Stimulated activated CD4-positive, alpha-beta T cell treated with anti-CD3 and anti-CD28 coated beads, Interleukin-1b, Interleukin-23, amount 100 ng/mL, for 1 hour (primary cell): ENCODE measurements at places on chromosomes 11 and 22.

GRCh38 chr11:76636826-76637460, 33.6 kb downstream of the LRRC32 start:
- DNase-seq, result no peak

DNA sequence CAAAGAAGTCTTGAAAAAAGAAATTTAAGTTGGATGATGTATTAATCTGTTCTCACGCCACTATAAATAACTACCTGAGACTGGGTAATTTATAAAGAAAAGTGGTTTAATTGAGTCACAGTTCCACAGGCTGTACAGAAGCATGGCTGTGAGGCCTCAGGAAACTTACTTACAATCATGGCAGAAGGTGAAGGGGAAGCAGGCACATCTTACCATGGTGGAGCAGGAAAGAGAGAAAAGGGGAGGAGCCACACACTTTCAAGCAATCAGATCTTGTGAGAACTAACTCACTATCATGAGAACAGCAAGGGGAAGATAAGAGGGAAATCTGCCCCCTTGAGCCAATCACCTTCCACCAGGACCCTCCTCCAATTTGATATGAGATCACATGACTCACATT, 65.7 kb upstream of the AMOTL1 start:
- no peak for DNase-seq

DNA sequence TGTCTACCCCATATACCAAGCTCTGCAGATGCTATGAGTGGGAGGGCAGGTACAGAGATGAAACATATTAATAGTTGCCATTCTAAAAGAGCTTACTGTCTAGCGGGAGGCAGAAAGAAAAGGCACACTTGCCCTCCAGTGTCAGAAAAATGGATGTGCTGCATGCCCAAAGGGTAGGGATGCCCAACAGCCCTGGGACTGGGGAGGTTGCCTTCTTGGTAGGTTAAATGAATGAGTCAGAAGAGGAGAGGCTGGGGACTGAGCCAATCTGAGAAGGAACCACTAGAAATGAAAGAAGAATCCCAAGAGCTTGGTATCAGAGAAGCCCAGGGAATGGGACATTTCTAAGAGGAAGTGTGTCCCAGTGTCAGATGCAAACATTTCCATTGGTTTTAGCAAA, 1.2 kb downstream of the BIRC3 start:
- no peak for DNase-seq

GRCh38 chr11:65493367-65494176, 5.3 kb upstream of the MALAT1 start:
- DNase-seq, result no peak

DNA sequence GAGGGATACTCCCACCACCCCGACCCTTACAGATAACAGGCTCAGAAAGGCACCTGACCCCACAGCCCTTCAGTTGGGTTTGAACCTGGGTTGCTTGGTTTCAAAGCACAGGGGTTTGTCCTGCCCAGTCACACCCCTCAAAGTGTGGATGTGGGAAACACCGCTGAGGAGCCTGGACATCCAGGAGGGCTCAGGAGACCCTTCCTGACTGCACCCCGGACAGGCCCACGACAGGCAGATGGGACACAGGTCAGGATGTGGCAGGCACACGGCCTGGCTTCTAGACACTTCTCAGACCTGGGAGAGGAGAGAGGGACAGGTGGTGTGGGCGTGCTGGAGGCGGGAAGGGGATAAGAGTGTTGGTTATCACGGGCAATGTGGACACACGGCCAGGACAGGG, 932.3 kb downstream of the BRD1 start:
- DNase-seq, result no peak

DNA sequence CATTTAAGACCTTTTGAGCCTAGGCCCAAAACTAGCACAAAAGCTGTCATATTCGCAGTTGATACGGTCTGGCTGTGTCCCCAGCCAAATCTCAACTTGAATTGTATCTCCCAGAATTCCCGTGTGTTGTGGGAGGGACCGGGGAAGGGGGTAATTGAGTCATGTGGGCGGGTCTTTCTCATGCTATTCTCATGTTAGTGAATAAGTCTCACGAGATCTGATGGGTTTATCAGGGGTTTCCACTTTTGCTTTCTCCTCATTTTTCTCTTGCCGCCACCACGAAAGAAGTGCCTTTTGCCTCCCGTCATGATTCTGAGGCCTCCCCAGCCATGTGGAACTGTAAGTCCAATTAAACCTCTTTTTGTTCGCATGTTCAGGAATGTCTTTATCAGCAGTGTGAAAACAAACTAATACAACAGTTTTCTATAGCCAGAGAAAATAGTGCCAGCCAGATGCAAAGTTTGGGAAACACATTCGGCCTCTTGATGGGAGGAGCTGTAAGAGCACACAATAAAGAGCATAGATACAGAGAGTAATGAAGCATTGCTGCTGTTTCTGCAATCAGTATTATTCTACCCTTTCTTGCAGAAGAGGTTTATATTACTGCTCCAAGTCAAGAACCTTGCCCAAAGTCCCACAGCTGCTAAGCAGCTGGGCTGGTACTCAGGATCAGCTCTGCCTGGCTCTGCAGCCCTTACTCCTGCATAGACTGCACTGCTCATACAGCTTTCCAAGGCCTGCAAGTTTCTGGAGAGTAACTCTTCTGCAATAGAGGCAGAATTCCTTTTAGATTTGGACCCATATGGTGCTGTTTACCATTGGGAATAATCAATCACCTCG, 2.0 kb upstream of the ZNF195 start:
- DNase-seq, result no peak

DNA sequence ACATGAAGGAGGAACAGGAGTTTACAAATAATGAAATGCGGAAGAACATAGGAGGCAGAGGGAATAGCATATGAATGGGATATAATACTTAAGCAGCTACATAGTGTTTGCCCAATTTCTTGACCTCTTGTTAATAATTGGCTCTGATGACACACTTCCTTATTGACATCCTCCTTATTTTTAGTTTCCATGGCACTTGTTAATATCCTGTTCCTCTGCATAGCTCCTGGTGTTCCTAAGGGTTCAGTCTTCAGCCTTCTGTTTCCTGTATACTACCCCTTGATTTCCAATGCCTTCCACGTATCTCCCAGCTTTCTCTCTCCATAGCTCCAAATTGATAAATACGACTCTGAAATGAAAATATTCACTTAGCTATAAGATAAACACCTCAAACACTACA, 663.8 kb upstream of the API5 start:
- DNase-seq, result no peak

GRCh38 chr22:47767403-47767802, 1005.0 kb downstream of the TBC1D22A start:
- no peak for DNase-seq

DNA sequence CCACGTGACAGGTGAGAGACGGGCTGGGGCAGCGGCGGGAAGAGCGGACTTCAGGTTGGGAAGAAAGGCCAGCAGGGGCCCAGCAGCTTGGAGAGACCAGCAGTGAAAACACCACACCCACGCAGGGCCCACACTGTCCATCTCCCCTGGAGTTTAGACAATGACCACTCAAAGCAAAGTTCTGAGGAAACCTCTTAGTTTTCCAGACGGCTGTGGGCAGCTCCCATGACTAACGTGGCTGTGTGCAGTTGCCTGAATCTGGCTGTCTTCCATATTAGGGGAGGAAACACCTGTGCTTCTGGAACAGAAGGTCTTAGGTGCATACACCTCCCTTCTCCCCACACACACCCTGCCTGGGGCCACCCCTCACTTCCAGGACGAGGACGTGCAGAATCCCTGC, 70.6 kb upstream of the TTLL12 start:
- no peak for DNase-seq

DNA sequence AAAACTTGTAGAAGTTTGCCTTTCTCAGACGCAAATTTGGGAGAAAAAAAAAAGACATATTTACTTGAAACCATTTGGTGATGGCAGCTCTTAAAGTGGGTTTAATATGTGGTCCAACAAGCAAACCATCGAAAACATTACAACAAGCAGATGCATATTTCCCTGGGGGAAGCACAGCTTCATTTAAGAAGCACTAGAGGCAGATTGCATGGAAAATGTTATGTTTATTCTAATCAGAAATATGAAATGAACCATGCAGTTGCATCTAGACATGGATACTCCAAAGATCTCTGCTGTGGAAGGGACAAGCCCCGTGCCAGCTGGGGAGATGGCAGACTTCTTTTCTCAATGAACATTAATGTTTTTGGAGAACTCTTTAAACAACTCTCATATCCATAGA, 57.4 kb upstream of the PARVA start:
- no peak for DNase-seq

GRCh38 chr22:33898121-33898520, 22.2 kb downstream of the LARGE1 start:
- no peak for DNase-seq

DNA sequence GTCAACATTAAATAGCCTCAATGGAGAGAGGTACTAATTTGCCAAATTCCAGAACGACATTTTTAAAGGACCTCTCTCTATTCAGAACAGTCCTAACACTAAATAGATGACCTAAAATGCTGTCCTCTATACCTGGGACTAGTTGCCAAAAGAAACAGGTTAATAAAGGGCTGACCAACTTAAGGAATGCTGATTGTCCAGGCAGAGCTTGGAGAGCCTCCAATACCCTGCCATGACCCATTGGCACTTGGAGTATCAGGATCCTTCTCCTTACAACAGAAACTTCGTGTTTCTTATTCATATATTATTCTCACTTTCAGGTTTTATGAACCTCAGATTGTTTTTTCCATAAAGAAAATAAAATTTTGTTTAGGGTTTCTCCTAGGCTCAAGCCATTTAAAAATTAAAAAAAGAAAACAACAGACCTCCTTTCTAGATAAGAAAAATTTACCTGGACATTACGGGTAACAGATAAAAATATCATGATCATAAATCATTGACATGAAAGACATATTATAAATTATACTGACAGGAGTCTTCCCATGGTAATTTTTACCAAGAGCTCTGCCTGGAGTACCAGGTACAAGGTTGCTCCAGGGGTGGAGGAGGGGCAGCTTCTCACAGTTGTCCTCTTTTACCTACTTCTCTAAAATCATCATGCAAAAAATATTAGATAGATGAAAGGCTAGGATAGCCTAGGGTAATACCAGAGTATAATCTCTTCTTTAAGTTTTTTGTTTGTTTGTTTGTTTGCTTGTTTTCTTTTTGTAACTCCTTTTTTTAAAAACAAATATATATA, 2.0 kb downstream of the LRRC4C start:
- DNase-seq, result no peak

GRCh38 chr22:36746375-36746970, 29.4 kb downstream of the IFT27 start:
- DNase-seq, result no peak

- no peak for DNase-seq
Measured at GRCh38 chr22:36419177-36419911, 31.6 kb upstream of the MYH9 start.
